GM19239 (cell line): ENCODE measurements at places on chromosomes 3 and 15.

GRCh38 chr3:49199239-49199899 lies 28.0 kb downstream of the KLHDC8B start:
- DNase-seq = no peak

DNA sequence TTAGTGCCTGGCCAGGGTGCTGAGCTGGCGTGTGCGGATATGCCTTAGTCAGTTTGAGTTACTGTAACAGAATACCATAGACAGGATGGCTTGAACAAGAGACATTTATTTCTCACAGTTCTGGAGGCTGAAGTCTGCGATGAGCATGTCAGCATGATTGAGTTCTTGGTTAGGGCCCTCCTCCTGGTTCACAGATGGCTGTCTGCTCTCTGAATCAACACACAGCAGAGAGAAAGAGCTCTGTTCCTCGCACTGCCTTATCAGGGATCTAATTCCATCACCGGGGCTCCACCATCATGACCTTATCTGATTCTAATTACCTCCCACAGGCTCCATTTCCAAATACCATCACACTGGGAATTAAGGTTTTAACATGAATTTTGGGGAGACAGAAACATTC lies 386.6 kb upstream of the DPH6 start:
- no peak for DNase-seq

DNA sequence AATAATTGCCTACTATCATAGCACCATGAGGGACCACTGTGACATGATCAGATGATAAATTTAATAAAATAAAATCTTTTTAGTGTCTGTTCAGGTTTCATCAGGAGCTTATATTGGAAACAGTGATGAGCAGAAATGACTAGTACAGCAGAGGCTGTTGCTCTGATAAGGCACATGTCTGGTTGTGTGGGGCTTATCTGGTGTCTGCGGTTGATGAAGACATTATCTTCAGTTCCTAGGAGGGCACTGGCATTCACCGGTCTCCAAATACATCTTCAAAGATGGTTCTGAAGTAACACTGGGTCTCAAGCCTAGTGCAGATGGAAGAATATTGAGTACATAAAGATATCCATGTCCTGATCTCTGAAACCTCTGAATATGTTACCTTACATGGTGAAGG lies 125.3 kb downstream of the SUCNR1 start:
- DNase-seq = no peak

DNA sequence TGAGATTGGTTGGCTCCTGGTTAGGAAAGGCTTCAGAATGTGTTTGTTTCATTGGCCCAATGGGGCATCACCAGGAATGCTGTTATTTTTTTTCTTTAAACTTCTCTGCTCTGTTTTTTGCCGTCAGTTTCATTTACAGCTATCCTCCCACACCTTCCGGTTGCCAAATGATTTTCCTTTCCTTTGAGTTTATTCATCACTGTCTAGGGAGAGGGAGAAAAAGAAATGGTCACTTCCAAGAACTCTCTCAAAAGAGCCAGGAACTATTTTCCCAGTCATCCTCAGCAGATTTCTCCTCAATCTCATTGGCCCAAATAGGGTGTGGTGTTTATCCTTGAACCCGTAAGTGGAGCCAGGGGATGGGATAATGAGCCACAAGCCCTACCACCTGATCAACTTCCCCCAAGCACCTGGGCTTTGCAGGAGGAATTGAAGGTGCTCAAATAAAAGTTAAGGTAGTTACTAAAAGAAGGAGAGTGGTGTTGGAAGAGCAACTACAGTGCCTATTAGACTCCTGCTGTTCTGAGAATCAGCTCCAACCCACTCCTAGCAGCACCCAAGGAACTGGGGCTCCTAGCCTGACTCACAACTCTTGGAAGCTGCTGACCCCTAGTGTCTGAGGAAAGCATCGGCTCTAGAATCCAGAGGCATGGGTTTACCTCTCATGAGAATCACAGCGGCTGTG lies 183.8 kb upstream of the IL12A start:
- peak; percentile 49 for DNase-seq

DNA sequence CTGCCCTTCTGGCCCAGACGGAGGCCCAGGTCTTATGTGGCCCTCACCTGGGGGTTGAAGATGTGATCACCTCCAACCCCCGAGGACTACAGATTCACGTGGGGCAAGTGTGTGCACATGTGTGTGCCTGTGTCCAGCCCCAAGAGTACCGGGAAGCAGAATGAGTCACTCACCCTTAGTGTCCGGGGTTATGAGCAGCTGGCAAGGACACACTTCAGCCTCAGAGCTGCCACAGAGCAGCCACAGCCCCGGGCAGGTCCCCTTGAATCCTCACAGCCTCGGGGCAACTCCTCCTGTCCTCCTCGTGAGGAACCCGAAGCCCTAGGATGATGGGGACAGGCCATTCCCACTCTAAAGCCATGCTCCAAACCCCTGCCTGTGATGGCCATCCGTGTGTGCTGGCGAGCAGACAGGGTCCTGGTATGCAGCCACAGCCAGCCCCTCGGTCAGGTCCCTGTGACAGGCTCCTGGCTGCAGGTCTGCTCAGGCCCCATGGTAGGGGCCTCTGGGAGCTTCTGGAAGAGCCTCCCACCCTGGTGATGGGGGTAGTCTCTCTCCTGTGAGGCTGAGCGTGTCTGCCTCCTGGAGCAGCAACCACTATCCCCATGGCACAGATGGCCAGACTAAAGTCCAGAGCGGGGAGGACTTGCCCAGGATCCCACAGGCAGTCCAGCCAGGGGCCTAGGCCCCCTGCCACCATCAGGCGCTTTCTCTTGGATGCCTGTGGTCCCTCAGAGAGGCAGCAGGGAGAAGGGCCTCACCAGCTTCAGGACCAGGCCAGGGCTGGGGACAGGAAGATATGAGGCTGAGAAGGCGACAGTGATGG lies 852 bp downstream of the STAB1 start:
- DNase-seq = no peak

- no peak for DNase-seq
Observed at GRCh38 chr3:98504539-98504938, 7.1 kb downstream of the OR5K2 start.

DNA sequence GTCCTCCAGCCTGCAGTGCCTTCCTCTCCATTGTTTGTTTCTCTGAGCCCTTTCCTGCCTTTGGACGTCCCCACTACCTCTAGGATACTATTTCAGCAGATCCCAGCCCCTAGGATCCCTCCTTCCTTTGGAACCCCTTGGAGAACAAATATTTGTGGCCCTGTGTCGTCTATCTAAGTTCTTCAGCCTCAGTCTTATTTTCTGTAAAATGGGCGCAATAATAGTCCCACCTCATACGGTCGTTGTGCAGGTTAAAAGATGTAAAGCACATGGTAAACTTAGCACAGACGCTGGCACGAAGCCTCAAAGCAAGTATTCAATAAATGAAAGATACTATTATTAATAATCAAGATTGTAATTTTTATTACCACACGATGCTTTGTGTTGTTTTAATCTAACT lies 122.0 kb downstream of the SV2B start:
- no peak for DNase-seq

DNA sequence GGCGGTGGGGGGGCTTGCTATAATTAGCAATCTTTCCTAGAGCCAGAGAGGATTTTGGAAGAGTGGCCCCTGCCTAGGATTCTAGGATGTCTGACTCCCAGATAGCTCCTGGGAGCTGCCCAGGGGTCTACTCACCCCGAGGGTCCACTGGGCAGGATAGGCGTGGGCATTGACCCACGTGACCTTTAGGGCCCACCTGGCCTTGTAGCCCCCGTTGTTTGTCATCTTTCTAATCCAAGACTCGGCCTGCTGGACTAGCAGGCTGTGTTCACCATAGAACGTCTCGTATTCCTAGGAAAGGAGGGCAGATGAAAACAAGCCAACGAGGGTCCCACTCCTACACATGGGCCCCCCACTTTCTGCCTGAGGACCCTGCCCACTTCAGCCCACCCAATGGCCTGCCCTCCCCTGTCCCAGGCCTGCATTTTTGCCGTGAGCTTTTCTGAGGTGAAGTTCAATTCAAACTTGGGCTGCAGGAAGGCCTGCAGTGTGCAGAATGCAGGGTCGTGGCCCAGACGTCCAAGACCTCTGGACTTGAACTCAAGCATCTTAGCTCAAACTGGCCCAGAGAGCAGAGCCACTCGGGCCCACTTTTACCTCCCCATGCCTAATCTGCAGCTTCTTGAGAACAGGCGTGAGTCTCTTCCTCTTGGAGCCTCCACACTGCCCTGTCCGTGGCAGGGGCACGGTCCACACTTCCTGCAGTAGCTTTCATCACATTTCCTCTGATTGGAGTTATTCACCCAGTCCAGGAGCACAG lies 41.5 kb downstream of the MUC4 start:
- DNase-seq = no peak

DNA sequence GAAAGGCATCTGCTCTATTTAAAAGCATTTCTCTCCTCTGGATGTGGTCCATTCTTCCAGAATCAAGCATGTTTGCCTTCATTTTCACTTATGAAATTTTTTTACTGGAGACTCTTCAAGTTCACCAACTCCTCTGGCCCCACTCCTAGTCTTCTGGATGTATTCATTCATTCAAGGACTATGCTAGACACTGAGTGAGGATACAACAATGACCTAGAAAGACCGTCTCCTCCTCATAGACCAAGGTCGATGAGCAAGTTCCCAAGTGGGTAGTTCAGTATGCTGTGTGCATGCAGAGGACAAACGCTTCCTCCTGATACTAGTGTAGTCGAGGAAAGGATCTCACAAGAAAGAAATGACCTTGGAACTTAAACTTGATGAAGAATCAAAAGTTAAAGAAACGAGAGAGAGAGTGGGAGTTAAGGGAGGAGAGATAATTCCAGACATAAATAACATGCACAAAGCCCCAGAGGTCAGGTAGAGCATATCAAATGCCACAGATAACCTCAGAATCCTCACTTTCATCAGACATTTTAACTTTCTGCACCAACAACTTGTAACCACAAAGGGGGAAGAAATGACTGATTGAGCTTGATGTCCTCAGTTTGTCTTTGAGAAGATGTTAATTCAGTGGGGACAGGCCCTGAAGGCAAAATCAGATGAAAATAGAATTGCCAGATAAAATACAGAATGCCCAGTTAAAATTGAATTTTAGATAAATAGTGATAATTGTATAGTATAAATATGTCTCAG lies 149.4 kb downstream of the IMPG2 start:
- no peak for DNase-seq

DNA sequence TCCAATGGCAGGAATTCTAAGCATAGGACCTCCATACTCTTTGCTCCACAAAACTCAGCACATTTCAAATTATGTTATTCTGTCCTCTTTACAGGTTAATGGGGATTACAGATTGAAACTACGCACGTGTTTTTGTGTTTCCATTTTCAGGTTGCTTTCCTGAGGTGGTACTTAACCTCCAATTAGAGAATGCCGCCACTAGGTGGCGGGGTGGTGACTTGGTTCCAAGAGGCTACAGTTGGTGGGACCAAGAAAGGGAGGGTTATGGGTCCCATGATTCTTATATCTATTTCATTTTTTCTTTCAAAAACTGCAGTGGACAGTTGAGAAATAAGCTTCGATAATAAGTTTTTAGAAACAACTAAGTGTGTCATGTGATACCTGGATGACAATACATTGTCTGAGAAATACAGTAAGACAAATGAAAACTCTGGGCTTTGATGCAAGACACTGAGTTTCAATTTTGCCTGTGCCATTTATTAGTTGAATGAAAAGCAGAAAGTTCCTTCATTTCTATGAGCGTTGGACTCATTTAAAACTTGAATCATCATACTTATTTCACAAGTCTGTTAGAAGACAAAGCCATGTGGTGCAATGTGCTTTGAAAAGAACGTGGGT lies 539.0 kb downstream of the FGF12 start:
- peak; percentile 28 for DNase-seq

DNA sequence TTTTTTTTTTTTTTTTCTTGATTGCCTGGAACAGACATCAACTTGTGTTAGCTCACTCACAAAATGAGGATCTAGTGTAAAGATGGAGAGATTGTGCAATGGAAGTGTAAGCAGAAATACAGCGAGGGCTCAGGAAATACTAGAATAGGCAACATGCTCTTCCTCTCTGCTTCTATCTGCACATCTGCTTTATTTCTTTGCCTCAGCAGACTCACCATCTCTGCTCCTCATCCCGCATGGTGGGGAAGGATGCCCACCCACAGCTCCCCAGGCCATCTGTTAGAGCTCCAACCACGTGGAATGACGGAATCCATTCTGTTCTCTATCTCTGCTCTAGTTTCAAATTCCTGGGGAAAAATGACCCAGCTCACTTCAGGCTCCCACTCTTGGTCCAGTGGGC lies 128.0 kb upstream of the ADAMTS9 start:
- DNase-seq = no peak

GRCh38 chr3:135905058-135905724 lies 60.3 kb upstream of the PPP2R3A start:
- no peak for DNase-seq

GRCh38 chr3:134992180-134992579 lies 197.1 kb downstream of the EPHB1 start:
- no peak for DNase-seq

- no peak for DNase-seq
Observed at GRCh38 chr3:157443905-157444796, 7.5 kb downstream of the PTX3 start.

DNA sequence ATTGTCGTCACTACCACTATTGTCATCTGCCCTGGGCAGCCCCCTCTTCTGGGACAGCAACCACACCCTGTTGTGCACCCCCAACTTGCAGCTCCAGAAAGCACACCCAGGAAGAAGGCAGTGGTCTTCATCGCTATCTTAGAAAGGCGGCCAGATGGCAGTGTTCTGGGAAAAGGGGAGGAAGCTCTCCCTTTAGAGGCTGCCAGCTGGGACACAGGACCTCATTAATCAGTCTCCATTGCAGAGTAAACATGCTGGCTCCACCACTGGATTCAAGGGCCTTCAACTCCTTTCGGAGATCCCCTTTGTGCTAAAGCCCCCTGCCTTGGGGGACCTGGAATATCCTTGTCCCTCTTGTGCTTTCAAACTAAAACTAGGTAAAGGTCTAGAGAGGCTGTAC lies 199.3 kb upstream of the LINGO1 start:
- no peak for DNase-seq

DNA sequence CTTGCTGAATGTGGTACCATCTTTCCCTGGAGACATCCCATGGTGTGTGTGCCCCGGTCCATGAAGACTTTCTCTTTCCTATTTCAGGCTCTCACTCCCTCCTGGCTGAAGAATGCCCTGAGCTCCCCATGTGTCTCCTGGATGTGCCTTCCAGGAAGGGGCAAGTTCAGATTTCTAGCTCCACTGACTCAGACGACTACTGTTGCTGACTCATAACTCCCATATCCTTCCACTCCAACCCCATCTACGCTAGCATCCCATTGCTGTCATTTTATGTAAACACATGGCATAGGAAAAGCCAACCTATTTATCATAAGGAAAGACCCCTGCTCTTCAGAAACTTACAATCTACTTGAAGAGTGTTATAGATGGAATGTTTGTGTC lies 95.0 kb downstream of the ADCY5 start:
- no peak for DNase-seq

DNA sequence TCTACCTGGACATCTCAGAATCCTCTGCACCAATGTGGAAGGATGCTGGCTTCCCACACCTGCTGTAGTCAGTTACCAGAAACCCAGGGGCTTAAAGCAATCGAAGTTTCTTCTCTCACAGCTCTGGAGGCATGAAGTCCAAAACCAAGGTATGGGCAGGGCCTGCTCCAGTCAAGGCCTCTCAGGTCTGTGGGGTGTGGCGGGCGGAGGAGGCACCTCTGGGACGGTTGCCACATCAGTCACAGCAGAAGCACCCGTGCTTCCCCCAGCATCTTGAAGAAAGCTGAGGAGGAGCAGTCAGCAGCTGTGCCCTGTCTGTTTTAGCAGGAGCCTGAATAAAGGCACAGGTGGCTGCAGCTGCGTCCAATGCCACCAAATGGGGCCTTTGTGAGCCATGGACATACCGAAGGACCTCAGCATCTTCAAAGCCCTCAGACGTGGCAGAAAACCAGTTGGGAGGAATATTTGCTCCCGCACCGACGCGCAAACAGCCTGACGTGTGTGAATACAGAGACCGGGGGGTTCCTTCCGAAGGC lies 68.9 kb downstream of the TFRC start:
- no peak for DNase-seq

GRCh38 chr3:131004603-131005002 lies 22.0 kb downstream of the ASTE1 start:
- DNase-seq = no peak
